ENCODE measurements at places on chromosomes 13 and 19. TPM values are rescaled to one million over a fixed set of nuclear protein-coding genes. Genes with fewer than 3 reads are reported as not detected.

DNA sequence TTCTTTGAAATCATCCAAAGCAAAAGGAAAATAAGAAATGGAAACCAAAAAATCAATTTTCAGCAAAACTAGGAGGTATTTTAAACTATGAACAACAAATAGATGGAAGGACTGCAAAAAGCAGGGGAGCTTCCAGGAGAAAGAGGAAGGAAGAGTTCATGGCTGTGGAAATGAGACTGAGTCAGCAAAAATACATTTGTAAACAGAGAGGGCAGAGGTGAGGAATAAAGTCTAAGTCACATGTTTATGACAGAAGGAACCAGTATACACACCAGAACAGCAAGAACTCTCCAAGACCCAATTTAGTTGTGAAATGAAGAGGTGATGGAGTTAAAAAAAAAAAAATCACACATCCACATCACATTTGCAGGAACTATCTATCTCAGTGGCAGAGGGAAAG, 69.6 kb downstream of the RNASEH2B start:
- H3K4me3 ChIP-seq: no peak overlapping the region
- H3K4me1 ChIP-seq: no peaks in the 10 kb centered on the region
- H3K36me3 ChIP-seq: peaks cover 4% of the 10 kb centered on the region
- no peak for DNase-seq
- H3K27ac ChIP-seq: no peak overlapping the region

GRCh38 chr13:49977992-49978391, 18.9 kb upstream of the TRIM13 start:
- DNase-seq: peak; percentile 40
- no peak overlapping the region for H3K27ac ChIP-seq
- no peaks in the 10 kb centered on the region for H3K27me3 ChIP-seq

DNA sequence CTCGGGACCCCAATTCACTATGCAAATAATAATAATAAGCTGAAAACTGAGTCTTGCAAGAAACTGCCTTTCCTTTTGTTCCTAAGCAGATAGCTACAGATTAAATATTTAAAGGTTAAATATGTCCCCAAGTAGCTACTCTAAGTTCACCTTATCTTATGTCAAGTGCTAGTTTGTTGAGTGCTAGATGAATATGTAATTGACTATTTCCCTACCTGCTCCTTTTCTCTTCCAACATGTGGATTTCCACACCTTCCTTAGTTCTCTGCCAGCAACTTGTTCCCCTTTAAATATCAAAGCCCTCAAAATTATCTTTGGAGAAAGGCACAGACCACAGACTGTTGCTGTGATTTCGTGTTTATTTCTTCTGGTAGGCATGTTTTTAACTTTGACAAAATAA, 709.2 kb upstream of the SLITRK1 start:
- H3K4me1 ChIP-seq: no peaks in the 10 kb centered on the region
- DNase-seq: no peak
- no peak overlapping the region for H3K27ac ChIP-seq
- no peaks in the 10 kb centered on the region for H3K36me3 ChIP-seq

GRCh38 chr13:73304442-73304841, 245.6 kb downstream of the KLF5 start:
- no peak overlapping the region for H3K4me3 ChIP-seq
- DNase-seq: no peak
- no peaks in the 10 kb centered on the region for H3K4me1 ChIP-seq

DNA sequence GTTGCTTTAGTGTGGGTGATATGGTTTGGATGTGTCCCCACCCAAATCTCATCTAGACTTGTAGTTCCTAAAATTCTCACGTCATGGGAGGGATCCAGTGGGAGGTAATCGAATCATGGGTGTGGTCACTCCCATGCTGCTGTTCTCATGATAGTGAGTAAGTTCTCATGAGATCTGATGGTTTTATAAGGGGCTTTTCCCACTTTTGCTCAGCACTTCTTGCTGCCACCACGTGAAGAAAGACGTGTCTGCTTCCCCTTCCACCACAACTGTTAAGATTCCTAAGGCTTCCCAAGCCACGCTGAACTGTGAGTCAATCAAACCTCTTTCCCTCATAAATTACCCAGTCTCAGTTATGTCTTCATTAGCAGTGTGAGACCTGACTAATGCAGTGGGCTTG, 26.0 kb downstream of the OR10H4 start:
- peak; percentile 19 for DNase-seq
- no peak overlapping the region for H3K4me3 ChIP-seq
- H3K36me3 ChIP-seq: no peaks in the 10 kb centered on the region
- peaks cover 2% of the 10 kb centered on the region for H3K27me3 ChIP-seq
- no peak overlapping the region for H3K27ac ChIP-seq

- H3K4me3 ChIP-seq: no peak overlapping the region
- H3K27me3 ChIP-seq: peaks cover 34% of the 10 kb centered on the region
- peaks cover 4% of the 10 kb centered on the region for H3K4me1 ChIP-seq
- H3K27ac ChIP-seq: no peak overlapping the region
These were observed 45.6 kb downstream of the CELF5 start for GRCh38 chr19:3269916-3270671.

- no peak overlapping the region for H3K4me3 ChIP-seq
- peaks cover 5% of the 10 kb centered on the region for H3K4me1 ChIP-seq
- no peaks in the 10 kb centered on the region for H3K36me3 ChIP-seq
These were observed 17.0 kb upstream of the TMEM255B start for GRCh38 chr13:113742000-113742441.

GRCh38 chr13:50081679-50082425, 66.6 kb downstream of the KCNRG start:
- peaks cover 8% of the 10 kb centered on the region for H3K36me3 ChIP-seq
- DNase-seq: peak; percentile 100
- peak overlapping the region; percentile 100 for H3K27ac ChIP-seq
- H3K4me1 ChIP-seq: peaks cover 43% of the 10 kb centered on the region

DNA sequence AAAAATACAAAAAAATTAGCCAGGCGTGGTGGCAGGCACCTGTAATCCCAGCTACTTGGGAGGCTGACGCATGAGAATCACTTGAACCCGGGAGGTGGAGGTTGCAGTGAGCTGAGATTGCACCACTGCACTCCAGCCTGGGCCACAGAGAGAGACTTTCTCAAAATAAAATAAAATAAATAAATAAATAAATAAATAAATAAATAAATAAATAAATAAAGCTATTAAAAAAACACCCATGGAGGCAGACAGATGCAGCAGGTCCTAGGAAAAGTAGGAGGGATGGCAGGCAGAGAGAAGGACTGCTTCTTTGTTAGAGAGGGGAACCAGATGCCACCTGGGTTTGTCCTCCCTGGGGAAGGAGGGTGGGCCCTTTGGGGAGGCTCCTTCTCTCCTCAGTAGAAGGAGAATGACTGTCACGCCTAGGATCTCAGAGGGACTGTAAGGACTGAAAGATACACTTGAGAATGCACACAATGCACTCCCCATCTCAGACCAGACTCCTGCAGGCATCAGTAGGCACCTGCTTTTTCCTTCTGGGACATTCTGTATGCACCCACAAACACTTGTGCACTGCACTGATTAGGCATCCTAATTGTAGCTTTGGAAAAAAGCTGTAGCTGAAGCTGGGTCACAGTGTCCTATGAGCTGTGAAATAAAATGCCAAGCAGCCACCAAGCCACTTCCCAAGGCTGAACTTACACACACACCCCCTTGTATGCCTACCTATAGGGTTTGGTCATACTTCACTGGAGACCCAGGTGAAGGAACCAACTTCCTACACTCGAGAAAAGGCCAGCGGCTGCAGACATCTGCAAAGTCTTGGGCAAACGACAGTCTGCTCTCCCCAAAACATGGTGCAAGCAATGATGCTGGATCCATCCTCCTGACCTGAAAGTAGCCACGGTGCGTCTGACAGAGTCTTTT, 18.9 kb upstream of the SLC35E1 start:
- H3K27ac ChIP-seq: no peak overlapping the region
- no peak overlapping the region for H3K4me3 ChIP-seq
- H3K27me3 ChIP-seq: no peaks in the 10 kb centered on the region
- H3K36me3 ChIP-seq: no peaks in the 10 kb centered on the region
- H3K4me1 ChIP-seq: peaks cover 50% of the 10 kb centered on the region

GRCh38 chr13:51727634-51728274, 76.2 kb downstream of the DHRS12 start:
- H3K36me3 ChIP-seq: peaks cover 13% of the 10 kb centered on the region
- peaks cover 19% of the 10 kb centered on the region for H3K4me1 ChIP-seq
- no peak overlapping the region for H3K27ac ChIP-seq
- no peak overlapping the region for H3K4me3 ChIP-seq

The SOX21 gene
- not detected for total RNA-seq

DNA sequence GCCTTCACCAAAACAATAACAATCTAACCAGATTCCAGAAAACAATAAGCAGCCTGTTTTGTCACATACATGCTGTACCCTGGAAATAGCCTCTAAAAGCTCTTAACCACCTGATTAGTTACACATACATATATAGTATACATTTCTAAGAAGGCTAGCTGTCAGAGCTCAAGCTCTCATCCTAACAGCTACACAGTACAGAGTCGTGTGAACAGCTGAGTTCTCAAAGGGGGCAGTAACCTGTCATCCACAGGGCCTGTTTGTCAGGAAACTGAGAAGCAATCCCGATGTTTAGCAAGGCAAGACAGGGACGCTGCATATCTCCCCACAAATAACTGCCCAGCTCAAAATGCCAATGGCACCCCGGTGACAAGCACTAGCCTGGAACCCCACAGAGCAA, 56.9 kb downstream of the STK24 start:
- H3K27me3 ChIP-seq: no peaks in the 10 kb centered on the region
- peak overlapping the region; percentile 33 for H3K27ac ChIP-seq
- DNase-seq: no peak
- H3K36me3 ChIP-seq: peaks cover 20% of the 10 kb centered on the region

The PLIN4 gene
- not detected for total RNA-seq

Data from osteocyte (in vitro differentiated cells).